GM23248 (cell line): ENCODE measurements at places on chromosomes 5 and 9. TPM values are rescaled to one million over a fixed set of nuclear protein-coding genes. Genes with fewer than 3 reads are reported as not detected.

DNA sequence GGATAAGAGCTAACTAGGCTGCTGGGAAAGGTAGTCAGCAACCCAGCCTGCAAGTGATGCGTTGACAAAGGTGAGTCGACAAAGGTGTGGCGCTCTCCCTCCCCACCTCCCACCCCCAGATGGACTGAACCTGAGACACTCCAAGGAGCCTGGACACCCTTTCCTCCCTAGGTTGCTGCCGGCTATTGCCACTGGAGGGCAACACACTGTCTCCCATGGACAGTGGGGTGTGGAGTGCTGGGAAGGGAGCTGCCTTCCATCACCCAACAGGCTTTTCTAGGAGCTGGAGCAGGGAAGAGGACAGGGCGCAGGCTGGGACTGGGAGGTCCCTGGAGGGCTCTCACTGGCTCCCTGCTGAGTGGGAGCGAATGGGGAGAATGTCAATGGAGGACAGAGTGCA, 75.4 kb upstream of the ARAP3 start:
- DNase-seq, result peak; percentile 68

TMEM38B gene
- total RNA-seq, result 9.1 and 10.0 TPM in 2 replicates

- DNase-seq, result no peak
Observed at GRCh38 chr9:132957805-132958204, 13.4 kb upstream of the TSC1 start.

MOB3B gene
- not detected in 2 replicates for total RNA-seq

DROSHA gene
- total RNA-seq, result 26.0 and 40.6 TPM in 2 replicates

DNA sequence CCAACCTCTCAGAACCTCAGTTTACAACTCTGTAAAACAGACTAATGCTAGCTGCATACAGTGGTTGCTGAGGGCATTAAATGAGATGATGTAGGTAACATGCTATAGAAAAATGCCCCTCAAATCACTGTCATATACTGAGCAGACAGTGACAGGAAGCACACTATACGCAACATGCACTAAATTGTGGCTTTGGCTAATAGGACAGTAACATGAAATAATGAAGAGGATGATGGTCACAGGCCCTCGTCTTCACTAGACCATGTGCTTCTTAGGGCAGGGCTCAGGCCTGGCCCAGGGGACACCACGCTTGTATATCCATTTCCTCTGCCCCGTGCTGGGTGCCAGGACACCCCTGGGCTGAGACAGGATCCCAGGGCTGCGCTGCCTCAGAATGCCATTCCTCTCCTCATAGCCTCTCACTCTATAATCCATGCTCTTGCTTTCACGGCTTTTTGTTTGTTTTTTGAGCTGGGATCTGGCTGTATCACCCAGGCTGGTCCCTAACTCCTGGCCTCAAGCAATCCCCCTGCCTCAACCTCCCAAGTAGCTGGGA, 18.9 kb downstream of the CSF1R start:
- DNase-seq, result no peak

DNA sequence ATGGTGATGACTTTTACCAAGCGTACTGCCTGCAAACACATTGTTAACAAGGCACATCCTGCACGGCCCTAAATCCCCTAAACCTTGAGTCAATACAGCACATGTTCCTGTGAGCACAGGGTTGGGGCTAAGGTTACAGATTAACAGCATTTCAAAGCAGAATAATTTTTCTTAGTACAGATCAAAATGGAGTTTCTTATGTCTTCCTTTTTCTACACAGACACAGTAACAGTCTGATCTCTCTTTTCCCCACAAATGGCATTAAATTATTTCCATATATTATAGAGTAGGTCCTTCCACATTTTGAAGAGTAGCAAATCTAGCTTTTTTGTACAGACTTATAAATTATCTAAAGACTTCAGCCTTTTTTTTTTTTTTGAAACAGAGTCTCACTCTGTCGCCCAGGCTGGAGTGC, 1.6 kb upstream of the TMEM141 start:
- DNase-seq, result no peak

LHFPL2 gene
- total RNA-seq, result 13.7 and 14.4 TPM in 2 replicates

GRCh38 chr9:108671794-108672193, 184.0 kb downstream of the ACTL7B start:
- peak; percentile 87 for DNase-seq

HNRNPK gene
- 416 and 500 TPM in 2 replicates for total RNA-seq

DNA sequence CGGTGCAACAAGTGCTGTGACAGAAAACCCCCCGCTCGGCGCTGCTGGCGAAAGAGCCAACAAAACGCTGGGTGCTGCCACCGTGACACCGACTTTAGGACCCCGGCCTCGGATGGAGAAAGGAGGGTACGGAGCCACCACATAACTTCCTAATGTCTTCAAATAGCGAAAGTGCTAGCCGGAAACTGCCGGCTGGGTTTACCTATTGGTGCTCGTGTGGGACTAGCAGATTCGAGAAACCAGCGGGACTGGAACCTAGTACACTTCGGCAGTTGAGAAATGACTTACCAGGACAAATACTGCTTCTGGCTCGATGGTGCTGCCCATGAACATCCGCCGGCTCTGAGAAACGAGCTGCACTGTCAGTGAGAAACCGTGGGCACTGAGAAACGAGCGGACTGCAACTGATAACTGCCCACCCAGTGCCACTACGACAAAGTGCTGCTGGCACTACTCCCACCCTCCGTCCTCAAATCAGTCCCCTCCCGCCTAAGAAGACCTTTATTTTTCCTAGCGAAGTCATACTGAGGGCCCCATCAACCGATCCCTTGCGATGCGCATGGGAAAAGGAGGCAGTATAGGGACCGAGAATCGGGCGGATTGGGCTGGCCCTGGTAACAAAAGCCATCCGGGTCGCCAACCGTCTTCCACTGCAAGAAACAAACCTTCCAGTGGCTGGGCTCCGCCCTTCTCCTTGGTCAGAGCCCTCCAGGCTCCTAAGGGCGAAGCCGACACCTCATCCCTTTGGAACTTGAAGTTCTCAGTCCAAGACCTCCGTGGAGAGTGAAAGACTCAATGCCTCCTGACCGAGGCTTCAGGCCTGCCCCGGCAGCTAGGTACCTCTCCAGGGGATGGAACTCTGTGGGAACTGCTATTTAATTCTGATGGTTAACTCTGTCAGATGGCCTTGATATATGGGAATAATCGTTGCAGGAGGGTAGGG, 27.0 kb upstream of the ANXA2R start:
- DNase-seq, result peak; percentile 96

FEM1C gene
- total RNA-seq, result 16.5 and 18.3 TPM in 2 replicates

C5orf15 gene
- total RNA-seq, result 126 and 128 TPM in 2 replicates

DNA sequence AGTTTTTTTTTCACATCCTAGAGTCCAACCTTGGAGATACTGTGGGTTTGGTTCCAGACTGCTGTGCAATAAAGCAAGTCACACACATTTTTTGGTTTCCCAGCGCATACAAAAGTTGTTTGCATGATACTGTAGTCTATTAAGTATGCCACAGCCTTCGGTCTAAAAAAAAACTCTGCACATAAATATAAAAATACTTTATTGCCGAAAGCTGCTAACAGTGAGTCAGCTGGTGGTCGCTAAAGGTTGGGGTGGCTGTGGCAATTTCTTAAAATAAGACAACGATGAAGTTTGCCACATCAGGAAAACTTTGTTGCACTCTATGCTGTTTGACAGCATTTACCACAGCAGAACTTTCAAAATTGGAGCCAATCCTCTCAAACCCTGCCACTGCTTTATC, 37.4 kb downstream of the UBQLN1 start:
- no peak for DNase-seq

CDH6 gene
- total RNA-seq, result 3.3 and 7.2 TPM in 2 replicates

DNA sequence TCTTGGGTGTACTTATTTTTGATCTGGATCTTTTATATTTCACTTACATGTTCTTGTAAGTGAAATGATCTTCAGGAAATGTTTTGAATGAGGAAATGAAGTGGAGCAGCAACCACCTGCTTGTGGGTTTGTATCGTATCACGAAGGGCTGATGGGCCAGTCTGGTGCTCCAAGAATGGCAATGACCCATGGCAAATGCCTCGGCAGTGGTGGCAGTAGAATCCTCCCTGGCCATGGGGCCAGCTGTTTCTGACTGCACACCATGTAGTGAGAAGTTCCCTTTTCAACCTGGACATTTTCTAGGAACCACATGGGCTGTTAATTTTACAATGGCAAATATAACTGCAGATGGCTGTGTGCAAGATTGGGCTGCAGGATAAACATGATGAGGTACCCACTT, 29.9 kb downstream of the MAT2B start:
- no peak for DNase-seq

PLAC8L1 gene
- total RNA-seq, result 2.3 TPM in 1 of 2 replicates, not detected in the other

SLC6A7 gene
- total RNA-seq, result not detected in 2 replicates

GRCh38 chr9:135898634-135899407, 8.5 kb downstream of the CAMSAP1 start:
- DNase-seq, result peak; percentile 77

NR6A1 gene
- not detected in 2 replicates for total RNA-seq

DNA sequence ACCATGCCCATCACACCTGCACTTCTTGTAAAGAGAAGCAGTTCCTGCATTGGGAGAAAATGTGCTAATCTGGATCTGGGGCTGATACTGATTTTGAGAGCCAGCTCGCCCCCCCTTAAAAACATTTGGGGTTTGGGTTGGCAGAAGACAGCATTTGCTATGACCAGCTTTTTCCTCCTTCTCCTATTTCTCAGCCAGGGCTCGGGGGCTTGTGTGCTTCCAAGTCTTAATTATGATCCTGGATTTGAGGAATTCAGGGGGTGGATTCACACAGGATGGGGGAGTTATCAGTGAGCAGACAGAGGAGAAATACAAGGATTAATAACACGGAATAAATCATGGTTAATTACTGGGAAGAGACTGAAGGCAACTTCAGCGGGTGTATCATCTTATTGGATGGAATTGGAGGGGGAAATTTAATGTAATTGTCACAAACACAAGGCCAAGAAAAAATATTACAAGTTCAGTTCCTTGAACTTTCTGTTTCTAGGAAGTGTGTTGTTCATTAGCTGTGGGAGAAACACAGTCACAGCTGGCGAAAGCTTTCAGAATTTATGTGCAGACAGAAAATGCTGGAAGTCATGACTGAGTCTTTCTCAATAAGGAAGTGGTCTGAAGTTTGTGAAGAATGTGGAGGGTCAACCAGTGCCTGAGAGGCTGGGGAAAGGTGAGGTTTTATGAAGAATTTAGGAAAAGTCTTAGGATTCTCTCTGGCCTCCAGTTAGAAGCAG, 15.3 kb downstream of the C9orf152 start:
- DNase-seq, result peak; percentile 91

- peak; percentile 36 for DNase-seq
Observed at GRCh38 chr9:137606734-137607138, 1.2 kb downstream of the ARRDC1 start.

OBP2B gene
- total RNA-seq, result not detected in 2 replicates

OXCT1 gene
- total RNA-seq, result 16.1 and 18.8 TPM in 2 replicates

GRCh38 chr9:133952598-133953550, 39.2 kb downstream of the VAV2 start:
- no peak for DNase-seq

SERF1B gene
- 15.7 and 36.5 TPM in 2 replicates for total RNA-seq

DNA sequence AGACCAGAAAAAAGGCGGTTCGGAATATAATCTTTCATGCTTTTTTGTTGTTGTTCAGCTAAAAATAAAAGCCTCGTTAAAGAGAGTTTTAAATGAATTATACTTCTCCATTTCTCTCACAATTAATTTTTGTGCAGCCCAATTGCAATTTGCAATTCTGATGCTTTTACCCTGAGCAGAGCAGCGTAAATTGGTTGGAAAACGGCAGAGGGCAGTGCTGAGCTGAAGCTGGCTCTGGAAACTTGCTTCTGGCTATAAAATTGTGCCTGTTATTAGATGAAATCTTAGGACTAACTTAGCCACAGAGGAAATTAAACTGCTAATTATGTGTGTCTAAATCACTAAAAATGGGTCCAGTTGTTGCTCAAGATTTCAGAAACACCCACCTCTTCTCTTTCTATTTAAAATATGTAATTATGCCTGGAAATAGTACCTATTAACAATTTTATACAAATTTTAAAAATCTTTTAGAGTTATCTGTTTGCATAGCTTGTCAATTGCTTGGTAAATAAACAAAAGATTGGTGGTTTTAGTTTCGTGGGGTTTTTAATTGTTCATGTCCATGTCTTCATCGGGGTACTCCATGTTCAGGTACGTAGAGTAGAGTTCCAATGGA, 441.8 kb upstream of the TLE4 start:
- DNase-seq, result peak; percentile 69

DNA sequence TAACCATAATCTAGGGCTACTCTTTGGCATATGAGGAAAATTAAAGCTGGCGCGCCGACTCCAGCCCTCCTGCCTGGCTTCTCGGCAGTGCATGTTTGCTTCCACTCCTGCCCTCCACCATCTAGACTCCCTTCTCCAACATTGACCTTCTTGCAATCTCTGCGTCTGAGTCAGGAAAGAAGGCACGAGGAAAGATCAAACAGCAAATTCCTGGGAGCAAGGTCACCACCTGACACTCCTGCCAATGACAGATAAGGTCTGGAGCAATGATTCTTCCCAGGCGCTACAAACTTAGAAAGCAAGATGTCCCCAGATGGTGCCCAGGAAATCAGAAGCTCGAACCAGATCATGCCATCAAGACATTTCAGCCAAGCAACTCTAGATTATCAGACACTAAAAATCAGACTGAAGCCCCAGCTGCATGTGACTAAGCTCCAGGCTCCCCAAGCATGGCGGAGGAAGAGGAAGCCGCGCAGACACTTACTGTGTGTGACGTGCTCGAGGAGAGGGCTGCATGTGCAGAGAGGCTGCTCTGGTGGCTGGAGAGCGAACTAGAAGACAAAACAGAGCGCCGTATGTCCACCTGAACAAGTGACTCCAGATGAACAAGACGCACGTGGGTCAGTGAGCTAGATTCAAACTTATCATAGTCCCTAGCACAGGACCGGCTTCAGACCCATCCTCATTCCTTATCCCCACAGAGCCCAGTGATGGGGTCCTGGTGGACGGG, 115.3 kb downstream of the UBE2R2 start:
- no peak for DNase-seq

- peak; percentile 14 for DNase-seq
Observed at GRCh38 chr5:57311251-57311650, 137.4 kb downstream of the GPBP1 start.

- no peak for DNase-seq
Observed at GRCh38 chr5:66634601-66635000, 38.4 kb downstream of the MAST4 start.

DNA sequence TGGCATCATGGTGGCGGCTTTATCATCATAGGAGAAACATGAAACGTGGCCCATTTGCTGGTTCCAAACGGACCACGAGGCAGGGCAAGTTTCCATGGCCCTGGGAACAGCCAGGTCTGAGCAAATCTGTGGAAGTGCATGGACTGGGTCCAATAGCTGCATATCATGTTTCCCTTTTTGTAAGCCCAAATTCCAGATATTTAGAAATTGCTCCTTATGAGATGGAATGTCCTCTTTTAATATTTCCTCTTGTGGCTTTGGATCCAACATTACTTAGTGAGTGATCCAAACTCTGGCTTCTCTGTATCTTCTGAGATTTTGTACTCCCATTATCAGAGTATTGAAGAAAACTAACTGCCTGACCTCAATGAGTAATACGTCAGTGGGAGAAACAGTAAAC, 79.8 kb upstream of the FBXL7 start:
- no peak for DNase-seq

- no peak for DNase-seq
Observed at GRCh38 chr9:20870115-20870514, 161.3 kb downstream of the HACD4 start.

GRCh38 chr5:88890070-88890781, 7.2 kb upstream of the MEF2C start:
- no peak for DNase-seq

MARCOL gene
- not detected in 2 replicates for total RNA-seq
